Effector memory CD8-positive, alpha-beta T cell (primary cell): ENCODE measurements at places on chromosomes 13 and 19.

DNA sequence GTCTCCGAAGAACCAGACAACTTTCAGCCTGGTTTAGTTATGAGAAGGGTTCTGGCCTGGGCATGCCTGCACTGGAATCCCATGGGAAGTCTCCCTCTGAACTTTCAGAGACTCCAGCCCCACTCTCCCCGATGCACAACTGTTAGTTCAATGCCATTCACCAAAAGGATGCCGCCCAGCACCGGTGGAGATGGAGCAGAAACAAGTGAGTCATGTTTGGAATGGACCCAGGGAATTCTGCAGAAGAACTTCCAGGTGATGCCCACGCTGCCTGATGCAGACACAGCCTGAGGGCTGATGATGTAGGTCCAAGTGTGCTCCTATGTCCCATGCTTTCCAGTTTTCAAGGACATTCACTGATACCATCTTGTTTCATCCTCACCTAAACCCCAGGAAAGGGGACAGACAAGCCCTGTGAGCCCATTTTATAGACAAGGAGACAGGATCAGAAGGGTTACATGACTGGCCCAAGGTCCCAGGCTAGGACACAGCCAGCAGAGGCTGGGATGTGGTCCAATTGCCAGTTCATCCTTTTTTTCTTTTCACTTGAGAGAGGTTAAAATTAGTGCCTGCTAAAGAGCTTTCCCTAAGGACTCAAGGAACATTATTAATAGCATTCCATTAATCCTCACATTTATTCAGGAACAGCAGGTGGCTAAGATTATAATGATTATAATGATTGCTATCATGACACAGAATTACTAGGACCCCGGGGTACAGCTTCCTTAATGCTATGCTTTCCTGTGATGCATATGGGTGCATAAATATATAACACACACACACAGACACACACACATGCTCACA is 39.5 kb downstream of the SIAH3 start:
- DNase-seq: no peak
- no peak overlapping the region for H3K27ac ChIP-seq
- H3K36me3 ChIP-seq: no peaks in the 10 kb centered on the region
- H3K27me3 ChIP-seq: no peaks in the 10 kb centered on the region

- no peak overlapping the region for H3K4me3 ChIP-seq
- DNase-seq: no peak
- H3K27ac ChIP-seq: no peak overlapping the region
- H3K36me3 ChIP-seq: peaks cover 8% of the 10 kb centered on the region
Measured at GRCh38 chr19:52748336-52748950, 13.6 kb upstream of the ZNF611 start.

GRCh38 chr13:35481777-35482176 is 5.3 kb upstream of the MAB21L1 start:
- no peaks in the 10 kb centered on the region for H3K4me1 ChIP-seq
- H3K36me3 ChIP-seq: no peaks in the 10 kb centered on the region
- H3K27ac ChIP-seq: no peak overlapping the region
- H3K27me3 ChIP-seq: peaks cover 6% of the 10 kb centered on the region
- DNase-seq: no peak

- no peaks in the 10 kb centered on the region for H3K27me3 ChIP-seq
- H3K36me3 ChIP-seq: no peaks in the 10 kb centered on the region
- no peak overlapping the region for H3K4me3 ChIP-seq
- no peak for DNase-seq
- no peak overlapping the region for H3K27ac ChIP-seq
Measured at GRCh38 chr13:49342454-49342853, 94.7 kb downstream of the CDADC1 start.

GRCh38 chr13:99980201-99980823 is 1.3 kb upstream of the ZIC2 start:
- H3K36me3 ChIP-seq: peaks cover 47% of the 10 kb centered on the region
- peaks cover 65% of the 10 kb centered on the region for H3K27me3 ChIP-seq
- H3K4me3 ChIP-seq: peak overlapping the region; percentile 62

DNA sequence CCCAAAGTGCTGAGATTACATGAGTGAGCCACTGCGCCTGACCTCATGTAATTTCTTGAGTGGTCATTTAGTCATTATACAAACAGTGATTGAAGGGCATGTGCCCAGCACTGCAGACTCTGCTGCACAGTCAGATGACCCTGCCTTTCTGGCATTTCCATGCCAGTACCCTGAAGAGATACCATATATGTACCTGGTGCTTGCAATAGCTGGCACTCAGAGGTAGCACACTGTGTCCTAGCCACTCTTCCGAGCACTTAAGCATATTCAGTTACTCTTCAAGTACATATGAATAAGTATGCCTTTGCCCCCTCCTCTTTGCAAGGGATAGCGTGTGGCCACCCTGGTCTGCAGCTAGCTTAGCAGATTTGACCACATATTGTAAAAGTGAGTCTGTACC is 15.5 kb downstream of the STX10 start:
- H3K4me3 ChIP-seq: no peak overlapping the region
- H3K4me1 ChIP-seq: peaks cover 28% of the 10 kb centered on the region
- no peaks in the 10 kb centered on the region for H3K27me3 ChIP-seq
- H3K36me3 ChIP-seq: peaks cover 20% of the 10 kb centered on the region

GRCh38 chr13:106958621-106959048 is 390.7 kb upstream of the ARGLU1 start:
- H3K36me3 ChIP-seq: no peaks in the 10 kb centered on the region
- H3K4me1 ChIP-seq: no peaks in the 10 kb centered on the region
- no peak for DNase-seq
- no peaks in the 10 kb centered on the region for H3K27me3 ChIP-seq
- H3K4me3 ChIP-seq: no peak overlapping the region

- DNase-seq: peak; percentile 91
- peaks cover 18% of the 10 kb centered on the region for H3K4me1 ChIP-seq
- peak overlapping the region; percentile 90 for H3K27ac ChIP-seq
- H3K27me3 ChIP-seq: no peaks in the 10 kb centered on the region
- peaks cover 29% of the 10 kb centered on the region for H3K36me3 ChIP-seq
Measured at GRCh38 chr19:58581227-58582141, 8.3 kb upstream of the MZF1 start.

- no peaks in the 10 kb centered on the region for H3K36me3 ChIP-seq
- peaks cover 53% of the 10 kb centered on the region for H3K27me3 ChIP-seq
- H3K4me3 ChIP-seq: no peak overlapping the region
Measured at GRCh38 chr13:43303033-43303729, 279.8 kb downstream of the DNAJC15 start.

DNA sequence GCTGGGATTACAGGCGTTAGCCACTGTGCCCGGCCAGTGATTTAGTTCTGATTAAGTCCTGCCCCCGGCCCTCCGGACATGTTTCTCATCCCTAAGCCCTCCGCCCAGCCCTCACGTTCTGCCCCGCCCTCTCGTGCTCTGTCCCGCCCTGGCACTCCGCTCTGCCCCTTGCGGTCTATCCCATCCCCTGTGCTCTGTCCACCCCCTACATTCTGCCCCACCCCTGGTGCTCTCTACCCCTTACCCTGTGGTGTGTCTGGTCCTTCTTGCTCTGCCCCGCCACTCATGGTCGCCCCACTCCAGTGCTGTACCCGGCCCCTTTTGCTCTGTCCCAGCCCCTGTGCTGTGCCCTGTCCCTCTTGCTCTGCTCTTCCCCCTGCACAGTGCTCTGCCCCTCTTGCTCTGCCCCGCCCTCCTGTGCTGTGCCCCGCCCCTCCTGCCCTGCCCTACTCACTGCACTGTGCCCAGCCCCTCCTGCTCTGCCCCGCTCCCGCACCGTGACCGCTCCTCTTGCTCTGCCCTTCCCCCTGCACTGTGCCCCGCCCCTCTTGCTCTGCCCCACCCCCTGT is 3.0 kb downstream of the GTPBP3 start:
- H3K36me3 ChIP-seq: peaks cover 11% of the 10 kb centered on the region
- no peak for DNase-seq
- no peaks in the 10 kb centered on the region for H3K27me3 ChIP-seq
- no peak overlapping the region for H3K27ac ChIP-seq

- no peak overlapping the region for H3K4me3 ChIP-seq
- H3K4me1 ChIP-seq: no peaks in the 10 kb centered on the region
- DNase-seq: no peak
- no peak overlapping the region for H3K27ac ChIP-seq
Measured at GRCh38 chr13:87235621-87236020, 435.6 kb upstream of the SLITRK5 start.

DNA sequence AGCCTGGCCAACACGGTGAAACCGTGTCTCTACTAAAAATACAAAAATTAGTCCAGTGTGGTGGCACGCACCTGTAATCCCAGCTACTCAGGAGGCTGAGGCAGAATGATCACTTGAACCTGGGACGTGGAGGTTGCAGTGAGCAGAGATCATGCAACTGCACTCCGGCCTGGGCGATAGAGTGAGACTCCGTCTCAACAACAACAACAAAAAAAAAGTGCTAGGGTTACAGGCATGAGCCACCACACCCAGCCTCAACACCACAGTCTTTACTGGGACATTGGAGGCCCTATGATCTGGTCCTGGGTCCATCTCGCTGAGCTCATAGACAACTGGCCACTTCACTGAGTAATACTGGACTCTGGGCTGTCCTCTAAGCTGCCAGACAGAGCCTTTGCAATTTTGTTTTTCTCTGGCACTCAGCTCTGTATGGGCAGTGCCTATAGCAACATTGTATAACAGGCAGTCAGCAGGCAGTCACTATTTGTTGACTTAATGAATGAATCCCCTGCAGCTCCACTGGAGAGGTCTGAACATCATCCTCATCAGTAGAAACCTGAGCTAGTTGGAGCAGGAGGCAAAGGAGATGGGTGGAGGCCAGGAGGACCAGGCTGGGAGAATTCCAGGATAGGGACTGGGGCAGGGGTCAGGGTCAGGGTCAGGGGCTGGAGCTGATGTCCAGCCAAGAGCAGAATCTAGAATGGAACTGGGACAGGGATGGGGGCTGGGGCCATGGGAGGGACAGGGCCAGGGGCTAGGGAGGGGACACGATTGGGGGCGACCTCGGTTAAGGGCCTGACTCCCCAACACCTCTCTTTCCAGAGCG is 8.1 kb downstream of the BLOC1S3 start:
- peaks cover 11% of the 10 kb centered on the region for H3K36me3 ChIP-seq
- no peak for DNase-seq
- H3K4me3 ChIP-seq: no peak overlapping the region
- H3K27me3 ChIP-seq: no peaks in the 10 kb centered on the region

DNA sequence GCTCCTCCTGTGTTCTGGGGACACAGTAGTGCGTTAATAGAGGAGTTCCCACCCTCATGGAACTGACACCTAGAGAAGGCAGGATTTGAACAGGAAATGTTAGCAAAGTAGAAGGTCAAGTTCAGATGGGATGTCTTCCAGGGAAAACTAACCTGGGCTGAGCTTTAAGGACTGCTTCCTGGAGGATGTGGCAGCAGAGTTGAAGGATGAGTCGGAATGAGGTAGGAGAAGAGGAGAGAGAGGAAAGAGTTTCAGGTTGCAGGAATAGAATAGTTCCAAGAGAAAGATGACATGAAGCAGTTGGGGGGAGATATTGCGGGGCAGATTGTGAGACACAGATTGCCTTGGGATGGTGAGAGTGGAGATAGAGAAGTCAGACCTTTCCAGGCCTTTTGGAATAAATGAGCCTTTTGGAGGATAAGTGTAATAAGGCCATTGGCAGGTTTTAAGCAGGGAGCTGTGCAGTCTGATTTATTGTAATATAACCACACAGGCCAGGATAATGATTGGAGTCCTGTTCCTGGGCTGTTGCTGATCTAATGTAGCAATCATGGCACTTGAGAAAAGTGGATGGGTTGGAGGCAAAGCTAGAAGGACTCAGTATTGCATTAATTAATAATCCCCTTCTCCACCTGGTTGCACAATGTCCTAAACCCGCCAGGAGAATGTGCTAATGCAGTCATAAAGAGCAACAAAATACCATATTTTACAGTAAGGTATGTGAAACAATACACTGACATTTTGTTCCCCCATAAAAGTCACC is 205.4 kb downstream of the SHISA2 start:
- H3K4me1 ChIP-seq: peaks cover 21% of the 10 kb centered on the region
- no peaks in the 10 kb centered on the region for H3K36me3 ChIP-seq
- peaks cover 11% of the 10 kb centered on the region for H3K27me3 ChIP-seq
- peak overlapping the region; percentile 68 for H3K27ac ChIP-seq
- H3K4me3 ChIP-seq: peak overlapping the region; percentile 45

GRCh38 chr13:21075011-21075378 is 13.6 kb upstream of the LATS2 start:
- H3K27ac ChIP-seq: peak overlapping the region; percentile 82
- peak overlapping the region; percentile 78 for H3K4me3 ChIP-seq
- H3K4me1 ChIP-seq: peaks cover 21% of the 10 kb centered on the region
- H3K27me3 ChIP-seq: peaks cover 25% of the 10 kb centered on the region

DNA sequence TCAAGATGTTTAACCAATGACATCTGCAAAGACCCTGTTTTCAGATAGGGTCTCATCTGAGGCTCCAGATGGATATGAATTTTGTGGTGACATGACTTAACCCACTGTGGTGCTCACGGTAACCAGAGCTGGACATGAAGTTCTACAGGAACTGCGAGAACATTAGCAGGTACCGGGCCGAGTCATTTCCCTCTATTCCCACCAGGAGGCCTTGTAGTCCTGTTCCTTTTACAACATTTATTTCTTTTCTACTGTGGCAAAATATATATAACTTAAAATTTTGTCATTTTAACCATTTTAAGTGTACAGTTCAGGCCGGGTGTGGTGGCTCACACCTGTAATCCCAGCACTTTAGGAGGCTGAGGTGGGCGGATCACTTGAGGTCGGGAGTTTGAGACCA is 7.6 kb upstream of the TSPAN16 start:
- H3K27me3 ChIP-seq: peaks cover 59% of the 10 kb centered on the region
- no peaks in the 10 kb centered on the region for H3K36me3 ChIP-seq
- no peak overlapping the region for H3K27ac ChIP-seq
- DNase-seq: no peak

DNA sequence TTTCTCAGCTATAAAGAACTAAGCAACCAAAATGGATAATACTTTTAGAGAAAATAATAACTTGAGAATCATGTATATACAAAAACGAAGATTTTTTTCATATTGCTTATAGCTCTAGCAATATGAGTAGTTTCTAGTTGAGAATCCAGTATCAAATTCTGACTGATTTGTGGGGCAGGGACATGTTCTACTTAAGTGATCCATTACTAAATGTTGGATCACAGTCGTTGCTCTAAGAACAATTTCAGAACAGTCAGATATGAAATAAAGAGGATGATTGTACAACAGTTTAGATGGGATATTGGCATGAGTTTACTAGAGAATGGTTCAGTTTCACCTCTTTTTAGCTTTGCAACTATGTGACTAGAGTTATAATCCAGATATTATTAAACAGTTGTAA is 39.9 kb downstream of the SOX21 start:
- H3K4me3 ChIP-seq: no peak overlapping the region
- H3K4me1 ChIP-seq: no peaks in the 10 kb centered on the region
- H3K27ac ChIP-seq: no peak overlapping the region
- peaks cover 30% of the 10 kb centered on the region for H3K27me3 ChIP-seq
- no peak for DNase-seq

DNA sequence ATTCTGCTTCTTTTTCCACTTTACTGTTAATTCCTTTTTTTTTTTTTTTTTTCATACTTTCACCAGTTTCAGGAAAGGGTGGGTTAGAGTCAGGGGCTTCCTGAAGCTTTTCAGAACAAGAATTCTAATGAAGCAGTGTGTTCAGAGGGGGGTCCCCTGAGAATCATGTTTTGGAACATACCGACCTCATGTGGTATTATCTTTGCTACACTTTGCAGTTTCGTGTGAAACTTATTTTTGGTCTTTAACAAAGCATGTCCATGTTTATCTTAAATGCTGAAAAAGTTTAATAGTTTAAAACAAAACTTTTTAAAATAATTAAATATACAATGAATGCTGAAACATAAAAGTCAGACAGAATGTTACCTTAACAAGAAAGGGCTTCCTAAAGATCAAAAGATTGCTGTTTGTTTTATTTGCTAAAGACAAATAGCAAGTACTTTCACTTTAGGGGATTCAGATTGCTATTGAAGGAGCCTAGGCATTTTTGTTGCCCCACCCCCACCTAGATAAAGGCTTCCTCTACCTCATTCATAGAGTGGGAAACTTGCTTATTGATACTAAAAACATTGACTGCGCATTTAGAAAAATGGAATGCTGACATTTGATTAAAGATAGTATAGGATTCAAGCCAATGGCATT is 21.1 kb upstream of the POMP start:
- no peak overlapping the region for H3K27ac ChIP-seq
- peaks cover 44% of the 10 kb centered on the region for H3K27me3 ChIP-seq
- no peak for DNase-seq
- H3K4me3 ChIP-seq: no peak overlapping the region
- H3K4me1 ChIP-seq: peaks cover 3% of the 10 kb centered on the region
